ENCODE measurements at places on chromosomes 12 and 14.

GRCh38 chr14:96303981-96304380, 48.0 kb downstream of the BDKRB1 start:
- DNase-seq = no peak

DNA sequence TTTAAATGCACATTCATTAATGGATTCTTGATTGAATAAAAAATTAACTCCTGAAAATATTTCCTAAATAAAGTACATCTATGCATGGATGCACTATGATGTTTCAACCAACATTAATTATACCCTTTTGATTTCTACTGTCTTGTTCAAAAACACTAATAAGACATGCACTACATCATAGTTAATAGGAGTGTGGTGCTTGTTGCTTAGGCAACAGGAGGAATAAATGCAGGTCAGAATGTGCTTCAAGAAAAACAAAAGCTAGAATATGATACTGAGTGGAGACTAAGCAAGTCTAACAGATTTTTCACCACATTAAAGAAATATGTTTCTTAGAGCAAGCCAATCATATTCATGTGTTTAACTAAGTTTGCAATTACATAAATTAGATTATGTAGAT, 495.8 kb upstream of the GARIN6 start:
- DNase-seq = no peak

DNA sequence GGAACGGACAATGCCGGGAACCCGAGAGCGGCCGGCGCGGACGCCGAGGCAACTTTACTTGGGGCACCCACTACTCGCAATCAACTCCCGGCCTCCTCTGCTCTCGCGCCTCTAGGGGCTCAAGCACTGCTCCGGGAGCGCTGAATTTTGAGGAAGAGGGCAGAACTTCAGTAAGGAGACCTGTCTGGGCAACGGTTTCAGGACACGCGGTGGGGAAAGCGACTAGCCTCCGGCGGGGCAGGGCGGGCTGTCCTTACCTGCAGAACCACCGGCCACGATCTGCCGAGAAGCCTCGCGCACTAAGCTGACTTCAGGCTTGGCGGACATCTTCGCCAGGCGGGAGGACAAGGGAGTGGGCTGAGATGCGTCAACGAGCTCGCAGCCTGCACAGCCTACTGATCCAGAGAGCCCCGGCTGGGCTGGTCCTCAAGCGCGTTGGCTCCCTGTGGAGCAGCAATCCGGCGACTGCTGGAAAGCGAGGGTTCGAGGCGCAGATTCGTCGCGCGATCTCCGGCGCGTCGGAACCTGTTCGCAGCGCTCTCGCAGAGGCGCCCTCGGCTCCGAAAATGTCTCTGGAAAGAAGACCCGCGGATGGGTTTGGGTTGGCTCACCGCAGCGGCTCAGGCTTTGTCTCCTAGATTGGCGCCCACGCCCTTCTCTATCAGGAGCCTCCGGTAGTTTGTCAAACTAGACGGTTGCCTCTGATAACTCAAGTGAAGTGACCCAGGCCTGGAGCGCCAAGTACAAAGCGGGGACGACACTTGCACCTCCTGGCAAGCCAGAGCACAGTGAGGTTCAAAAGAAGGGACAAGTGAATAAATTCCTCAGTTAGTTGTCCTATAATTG, at the start of gene SLC25A21:
TSS of gene SLC25A21 (minus strand) at position 583 of the 846 bp plus-strand sequence.
- no peak for DNase-seq

GRCh38 chr14:20760950-20761349, 7.3 kb upstream of the EDDM3B start:
- DNase-seq = no peak

- no peak for DNase-seq
These were observed 181.1 kb downstream of the PTPN11 start for GRCh38 chr12:112599871-112600270.

- DNase-seq = no peak
These were observed 14.0 kb downstream of the BEGAIN start for GRCh38 chr14:100573002-100573756.

- DNase-seq = no peak
These were observed 35.8 kb downstream of the TIMELESS start for GRCh38 chr12:56413392-56413791.

DNA sequence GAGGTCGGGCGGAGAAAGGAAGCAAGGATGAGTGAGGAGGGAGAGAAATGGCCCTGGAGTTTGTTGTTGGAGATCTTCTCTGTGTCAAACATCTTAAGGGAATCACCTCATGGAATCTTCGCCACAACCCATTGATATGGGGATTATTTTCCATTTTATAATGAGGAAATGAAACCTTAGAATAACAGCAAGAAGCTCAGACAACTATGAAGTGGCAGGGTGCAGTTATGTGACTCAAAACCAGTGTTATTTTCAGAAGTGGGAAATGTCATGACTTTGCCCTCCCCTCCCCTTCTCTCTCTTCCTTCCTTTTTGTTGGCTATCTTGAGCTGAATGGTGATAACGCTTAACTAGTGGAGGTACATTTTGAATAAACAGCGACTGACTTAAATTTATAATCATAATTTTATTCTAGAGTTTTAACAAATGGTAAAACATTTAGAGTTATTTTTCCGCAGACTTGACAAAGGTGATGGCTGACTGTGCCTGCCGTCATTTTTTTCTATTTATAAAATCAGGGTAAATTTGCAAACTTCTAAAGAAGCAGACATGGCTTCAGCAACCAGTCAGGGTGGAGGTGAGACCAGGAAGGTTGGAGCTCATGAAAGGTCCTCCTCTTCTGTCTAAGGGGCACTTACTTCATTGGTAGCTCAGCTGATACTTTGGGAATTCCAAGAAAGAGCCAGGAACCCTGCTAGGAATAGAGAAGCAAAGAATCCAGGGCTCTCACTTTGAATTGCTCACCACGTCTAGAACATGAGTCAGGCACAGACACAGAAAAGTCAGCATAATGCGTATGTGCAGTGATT, 232.4 kb downstream of the RGS6 start:
- DNase-seq = no peak
